Activated naive CD4-positive, alpha-beta T cell treated with anti-CD3 and anti-CD28 coated beads, Interleukin-2, amount 10 ng/mL, durations not matched to agents 5 hours and 36 hours (primary cell): ENCODE measurements at places on chromosomes 6 and 20. TPM values are rescaled to one million over a fixed set of nuclear protein-coding genes. Genes with fewer than 3 reads are reported as not detected.

The PROKR2 gene
- not detected for total RNA-seq

The LTA gene
- total RNA-seq = 29.6 TPM

The CST4 gene
- total RNA-seq = not detected

The CLPSL2 gene
- total RNA-seq = not detected

The TAB2 gene
- 150 TPM for total RNA-seq

The VGLL2 gene
- not detected for total RNA-seq
